ENCODE measurements at places on chromosomes 4 and X. TPM values are rescaled to one million over a fixed set of nuclear protein-coding genes. Genes with fewer than 3 reads are reported as not detected.

CLIC2 gene
- total RNA-seq: 0.44 TPM

- H3K27ac ChIP-seq: peak overlapping the region; percentile 41
- no peak for DNase-seq
- H3K4me3 ChIP-seq: no peak overlapping the region
- no peaks in the 10 kb centered on the region for H3K27me3 ChIP-seq
- peaks cover 93% of the 10 kb centered on the region for H3K36me3 ChIP-seq
- no peaks in the 10 kb centered on the region for H3K4me1 ChIP-seq
These were observed 83.8 kb upstream of the UCP1 start for GRCh38 chr4:140652601-140653000.

DNA sequence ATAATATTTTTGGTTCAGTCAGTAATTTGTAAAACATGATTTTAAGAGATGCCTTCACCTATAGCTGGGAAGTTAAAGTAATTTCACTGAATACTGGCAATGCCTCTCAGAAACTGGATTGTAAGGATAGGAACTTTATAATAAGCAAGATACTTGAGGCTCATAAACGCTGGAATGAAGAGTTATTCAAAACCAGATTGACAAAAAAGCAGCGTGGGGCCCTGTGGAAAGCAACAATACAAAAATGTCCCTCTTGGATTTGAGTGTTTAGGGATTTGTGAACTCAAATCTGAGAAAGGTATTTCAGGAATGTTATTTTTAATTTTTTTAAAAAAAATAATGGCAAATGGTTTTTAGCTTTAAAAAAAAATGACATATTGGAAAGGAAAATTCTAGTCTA, 94.6 kb downstream of the ANK2 start:
- no peaks in the 10 kb centered on the region for H3K27me3 ChIP-seq
- no peak overlapping the region for H3K27ac ChIP-seq
- DNase-seq: no peak
- no peaks in the 10 kb centered on the region for H3K36me3 ChIP-seq
- no peak overlapping the region for H3K4me3 ChIP-seq
- H3K4me1 ChIP-seq: peaks cover 2% of the 10 kb centered on the region

DNA sequence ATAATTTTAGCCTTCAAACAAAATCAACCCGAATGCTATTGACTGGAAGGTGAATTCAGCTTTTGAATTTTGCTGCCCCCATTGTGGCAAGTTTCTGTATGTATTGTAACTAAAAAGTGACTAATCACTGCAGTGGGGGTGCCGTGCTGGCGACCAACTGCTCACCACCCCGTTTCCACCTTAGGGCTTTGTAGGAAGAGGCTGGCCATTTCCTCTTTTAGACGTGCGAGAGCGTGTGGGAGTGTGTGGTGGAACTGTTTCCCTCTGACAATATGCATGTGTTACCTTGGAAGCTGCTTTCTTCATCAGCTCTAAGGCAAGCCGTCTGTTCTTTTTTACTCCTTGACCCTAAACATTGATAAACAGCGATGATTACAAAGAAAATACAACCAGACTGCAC, 78.8 kb downstream of the SEL1L3 start:
- H3K36me3 ChIP-seq: peaks cover 96% of the 10 kb centered on the region
- H3K27ac ChIP-seq: peak overlapping the region; percentile 50
- H3K4me1 ChIP-seq: peaks cover 2% of the 10 kb centered on the region
- no peak for DNase-seq
- H3K4me3 ChIP-seq: no peak overlapping the region

PHOX2B gene
- total RNA-seq: not detected

BMPR1B gene
- total RNA-seq: not detected

GRCh38 chr4:100079264-100079663, 111.0 kb downstream of the DDIT4L start:
- no peaks in the 10 kb centered on the region for H3K36me3 ChIP-seq
- H3K4me1 ChIP-seq: no peaks in the 10 kb centered on the region
- H3K4me3 ChIP-seq: no peak overlapping the region
- peaks cover 7% of the 10 kb centered on the region for H3K27me3 ChIP-seq

GRCh38 chr4:89134775-89135319, 23.5 kb downstream of the TIGD2 start:
- H3K27me3 ChIP-seq: no peaks in the 10 kb centered on the region
- H3K4me3 ChIP-seq: no peak overlapping the region
- no peaks in the 10 kb centered on the region for H3K36me3 ChIP-seq

DNA sequence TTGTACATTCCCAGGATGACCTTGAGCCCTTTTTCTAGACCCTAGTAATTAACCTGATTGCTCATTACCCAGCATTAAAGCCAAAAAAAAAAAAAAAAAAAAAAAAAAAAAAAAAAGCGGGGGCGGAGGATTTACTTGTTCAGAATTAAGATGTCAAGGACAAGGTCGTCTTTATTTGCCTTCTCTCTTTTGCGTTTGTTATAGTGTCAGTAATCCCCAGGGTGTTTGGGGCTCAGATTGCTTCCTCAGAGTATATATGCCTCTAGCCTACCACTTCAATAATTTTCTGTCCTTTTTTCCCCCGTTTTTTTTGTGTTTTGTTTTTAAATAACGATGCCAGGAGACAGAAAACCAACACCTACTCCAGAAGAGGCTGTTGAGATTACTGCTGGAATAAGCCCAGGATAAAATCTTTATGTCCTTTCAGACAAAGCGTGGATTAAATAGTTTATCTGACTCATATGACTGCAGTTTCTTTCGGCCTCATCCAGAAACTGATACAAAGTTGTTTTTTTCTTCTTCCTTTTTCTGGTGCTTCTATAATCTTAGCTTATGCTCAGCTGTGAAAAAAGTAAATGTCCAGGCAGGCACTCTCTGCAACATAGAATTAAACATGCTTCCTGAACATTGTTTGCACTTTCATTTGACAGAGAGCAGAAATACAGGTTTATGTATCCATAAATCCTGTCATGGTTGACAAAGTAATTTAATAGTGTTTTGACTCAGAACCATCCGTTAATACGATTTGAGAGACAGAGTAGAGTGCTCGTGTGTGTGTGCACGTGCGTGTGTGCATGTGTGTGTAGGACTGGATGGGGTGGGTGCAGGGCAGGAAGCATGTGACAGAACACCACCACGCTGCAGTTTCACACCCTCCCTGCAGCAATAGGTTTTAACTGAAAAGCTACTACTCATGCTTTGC, 138.6 kb downstream of the AFF1 start:
- peaks cover 3% of the 10 kb centered on the region for H3K36me3 ChIP-seq
- H3K4me1 ChIP-seq: peaks cover 40% of the 10 kb centered on the region
- no peaks in the 10 kb centered on the region for H3K27me3 ChIP-seq

- H3K27ac ChIP-seq: no peak overlapping the region
- DNase-seq: no peak
- H3K4me1 ChIP-seq: no peaks in the 10 kb centered on the region
- H3K27me3 ChIP-seq: no peaks in the 10 kb centered on the region
These were observed 44.8 kb downstream of the GRIA2 start for GRCh38 chr4:157265281-157265680.

DNA sequence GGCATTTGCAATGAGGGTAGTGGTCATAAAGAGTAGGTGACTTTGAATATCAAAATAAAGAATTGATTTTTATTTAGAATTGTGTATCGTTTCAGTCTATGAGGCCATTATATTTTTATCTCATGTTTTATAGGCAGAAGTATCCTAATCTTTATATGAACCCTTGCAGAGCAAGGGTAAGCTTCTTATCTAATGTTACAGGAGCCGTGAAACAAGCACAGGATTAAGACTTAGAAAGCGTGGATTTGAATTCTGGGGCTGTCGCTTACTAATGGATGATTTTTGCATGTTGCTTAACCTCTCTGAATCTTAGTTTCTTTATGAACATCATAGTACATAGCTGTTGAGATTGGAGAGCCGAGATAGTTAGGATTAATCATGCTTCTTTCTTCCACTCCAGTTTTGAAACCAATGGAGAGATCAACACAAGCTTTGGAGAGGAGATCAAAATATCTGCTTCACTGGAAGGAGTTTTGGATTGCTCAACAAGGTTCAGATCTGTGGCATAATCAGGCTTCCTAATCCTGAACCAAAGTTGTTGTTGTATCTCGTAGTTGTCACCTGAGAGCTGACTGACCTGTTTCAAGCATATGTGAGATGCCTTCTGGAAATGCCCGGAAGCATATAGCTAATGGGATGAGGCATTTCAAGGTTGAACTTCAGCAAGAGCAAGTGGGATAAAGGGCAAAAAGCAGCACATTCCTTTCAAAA, 166.9 kb upstream of the GK2 start:
- no peak overlapping the region for H3K27ac ChIP-seq
- DNase-seq: no peak
- no peaks in the 10 kb centered on the region for H3K4me1 ChIP-seq
- H3K27me3 ChIP-seq: peaks cover 3% of the 10 kb centered on the region
- no peaks in the 10 kb centered on the region for H3K36me3 ChIP-seq
- H3K4me3 ChIP-seq: no peak overlapping the region

NEXMIF gene
- total RNA-seq: 0.53 TPM

- H3K4me1 ChIP-seq: no peaks in the 10 kb centered on the region
- no peak overlapping the region for H3K27ac ChIP-seq
- no peak overlapping the region for H3K4me3 ChIP-seq
- H3K27me3 ChIP-seq: peaks cover 21% of the 10 kb centered on the region
- no peak for DNase-seq
- H3K36me3 ChIP-seq: no peaks in the 10 kb centered on the region
These were observed 15.7 kb upstream of the PPID start for GRCh38 chr4:158738866-158739265.

GRCh38 chr4:34200535-34200934, 2043.8 kb downstream of the ARAP2 start:
- no peaks in the 10 kb centered on the region for H3K27me3 ChIP-seq
- no peaks in the 10 kb centered on the region for H3K4me1 ChIP-seq

GRCh38 chr4:90293320-90293719, 166.1 kb downstream of the CCSER1 start:
- H3K27ac ChIP-seq: no peak overlapping the region
- H3K27me3 ChIP-seq: no peaks in the 10 kb centered on the region
- no peak overlapping the region for H3K4me3 ChIP-seq
- H3K36me3 ChIP-seq: no peaks in the 10 kb centered on the region

- H3K4me3 ChIP-seq: no peak overlapping the region
- peaks cover 2% of the 10 kb centered on the region for H3K27me3 ChIP-seq
- H3K27ac ChIP-seq: no peak overlapping the region
- no peak for DNase-seq
These were observed 364.6 kb upstream of the NOCT start for GRCh38 chr4:138650929-138651448.

DNA sequence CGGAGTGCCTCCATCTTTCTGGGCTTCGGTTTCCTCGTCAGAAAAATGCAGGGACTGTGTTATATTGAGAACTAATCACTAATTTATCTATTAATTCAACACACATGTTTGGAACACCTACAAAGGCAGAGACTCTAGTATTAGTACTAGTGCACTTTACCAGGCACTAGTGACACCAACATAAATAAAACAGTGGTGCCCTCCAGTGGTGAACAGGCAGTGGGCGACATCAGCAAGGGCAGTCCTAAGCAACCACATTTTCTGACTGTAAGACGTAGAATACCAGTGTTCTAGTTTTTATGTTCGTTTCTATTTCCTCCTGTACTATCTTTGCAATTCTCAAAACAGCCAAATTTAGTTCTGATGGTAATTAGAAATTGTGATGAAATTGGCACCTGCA, 69.1 kb upstream of the UCP1 start:
- H3K4me3 ChIP-seq: no peak overlapping the region
- DNase-seq: no peak
- H3K27ac ChIP-seq: no peak overlapping the region

GRCh38 chr4:8552024-8552423, 28.2 kb upstream of the GPR78 start:
- peaks cover under 1% of the 10 kb centered on the region for H3K27me3 ChIP-seq
- no peak for DNase-seq
- no peaks in the 10 kb centered on the region for H3K36me3 ChIP-seq
- no peak overlapping the region for H3K4me3 ChIP-seq

GRCh38 chr4:59412739-59413138, 1787.4 kb upstream of the ADGRL3 start:
- no peak for DNase-seq
- no peak overlapping the region for H3K4me3 ChIP-seq

DNA sequence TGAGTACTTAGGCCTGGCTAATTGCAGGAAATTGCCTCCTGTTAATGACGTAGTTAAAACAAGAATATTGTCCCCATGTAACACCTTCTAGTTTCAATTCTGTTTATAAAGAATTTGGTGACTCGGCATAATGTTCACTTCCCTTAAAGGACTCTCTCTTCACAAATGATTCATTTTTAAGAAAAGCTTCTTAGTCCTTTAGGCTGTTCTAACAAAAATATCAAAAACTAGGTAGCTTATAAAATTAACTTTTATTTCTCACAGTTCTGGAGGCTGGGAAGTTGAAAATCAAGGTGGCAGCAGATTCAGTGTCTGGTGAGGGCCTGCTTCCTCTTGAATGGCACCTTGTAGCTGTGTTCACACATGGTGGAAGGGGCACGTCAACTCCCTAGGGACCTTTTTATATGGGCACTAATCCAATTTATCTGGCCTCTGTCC, 23.8 kb downstream of the COL25A1 start:
- H3K27me3 ChIP-seq: peaks cover 4% of the 10 kb centered on the region
- no peak overlapping the region for H3K27ac ChIP-seq
- H3K4me3 ChIP-seq: no peak overlapping the region
- H3K4me1 ChIP-seq: no peaks in the 10 kb centered on the region
- H3K36me3 ChIP-seq: no peaks in the 10 kb centered on the region

MCF2 gene
- total RNA-seq: 0.39 TPM

GRCh38 chr4:41425650-41426049, 112.3 kb upstream of the LIMCH1 start:
- DNase-seq: no peak
- H3K27me3 ChIP-seq: no peaks in the 10 kb centered on the region
- H3K4me1 ChIP-seq: no peaks in the 10 kb centered on the region
- H3K4me3 ChIP-seq: no peak overlapping the region

DNA sequence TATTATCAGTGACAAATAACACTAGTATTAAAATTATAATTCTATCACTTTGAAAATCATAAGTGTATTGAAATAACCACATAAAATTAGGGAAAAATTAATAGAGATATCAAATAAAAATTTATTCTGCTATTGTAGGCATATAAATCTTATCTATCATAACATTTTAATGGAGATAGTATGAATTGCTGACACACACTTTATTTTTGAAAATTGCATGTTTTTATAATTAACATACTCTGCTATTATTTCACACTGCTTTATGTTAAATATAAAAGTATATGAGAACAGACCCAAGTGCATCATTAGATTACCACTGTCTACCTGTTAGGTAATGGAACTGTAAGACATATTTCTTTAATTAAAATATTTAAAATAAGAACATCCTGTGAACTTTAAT, 2150.2 kb downstream of the ARAP2 start:
- H3K4me3 ChIP-seq: no peak overlapping the region
- no peak for DNase-seq
- H3K27me3 ChIP-seq: no peaks in the 10 kb centered on the region
- no peaks in the 10 kb centered on the region for H3K36me3 ChIP-seq
- no peaks in the 10 kb centered on the region for H3K4me1 ChIP-seq

ETDA gene
- total RNA-seq: not detected

- no peak for DNase-seq
- no peaks in the 10 kb centered on the region for H3K27me3 ChIP-seq
- H3K4me1 ChIP-seq: peaks cover 7% of the 10 kb centered on the region
- H3K36me3 ChIP-seq: no peaks in the 10 kb centered on the region
- no peak overlapping the region for H3K4me3 ChIP-seq
- no peak overlapping the region for H3K27ac ChIP-seq
These were observed 149.2 kb downstream of the CFAP299 start for GRCh38 chr4:80484712-80485111.

CXCL3 gene
- total RNA-seq: not detected

- peaks cover 26% of the 10 kb centered on the region for H3K36me3 ChIP-seq
- H3K4me3 ChIP-seq: no peak overlapping the region
- no peak for DNase-seq
- peak overlapping the region; percentile 5 for H3K27ac ChIP-seq
- H3K27me3 ChIP-seq: no peaks in the 10 kb centered on the region
These were observed 6.8 kb downstream of the MECP2 start for GRCh38 chrX:154090731-154091130.

CENPVL2 gene
- total RNA-seq: not detected

GRCh38 chr4:104163820-104164219, 330.9 kb downstream of the CXXC4 start:
- no peak for DNase-seq
- H3K4me3 ChIP-seq: no peak overlapping the region
- H3K4me1 ChIP-seq: no peaks in the 10 kb centered on the region

All from activated B cell treated with CpG ODN at 0.5 μM for 24 hours (primary cell).